ENCODE measurements at places on chromosomes 16 and 17.
A peak's percentile ranks its signal among the peaks of the same experiment; 100 is the strongest.

DNA sequence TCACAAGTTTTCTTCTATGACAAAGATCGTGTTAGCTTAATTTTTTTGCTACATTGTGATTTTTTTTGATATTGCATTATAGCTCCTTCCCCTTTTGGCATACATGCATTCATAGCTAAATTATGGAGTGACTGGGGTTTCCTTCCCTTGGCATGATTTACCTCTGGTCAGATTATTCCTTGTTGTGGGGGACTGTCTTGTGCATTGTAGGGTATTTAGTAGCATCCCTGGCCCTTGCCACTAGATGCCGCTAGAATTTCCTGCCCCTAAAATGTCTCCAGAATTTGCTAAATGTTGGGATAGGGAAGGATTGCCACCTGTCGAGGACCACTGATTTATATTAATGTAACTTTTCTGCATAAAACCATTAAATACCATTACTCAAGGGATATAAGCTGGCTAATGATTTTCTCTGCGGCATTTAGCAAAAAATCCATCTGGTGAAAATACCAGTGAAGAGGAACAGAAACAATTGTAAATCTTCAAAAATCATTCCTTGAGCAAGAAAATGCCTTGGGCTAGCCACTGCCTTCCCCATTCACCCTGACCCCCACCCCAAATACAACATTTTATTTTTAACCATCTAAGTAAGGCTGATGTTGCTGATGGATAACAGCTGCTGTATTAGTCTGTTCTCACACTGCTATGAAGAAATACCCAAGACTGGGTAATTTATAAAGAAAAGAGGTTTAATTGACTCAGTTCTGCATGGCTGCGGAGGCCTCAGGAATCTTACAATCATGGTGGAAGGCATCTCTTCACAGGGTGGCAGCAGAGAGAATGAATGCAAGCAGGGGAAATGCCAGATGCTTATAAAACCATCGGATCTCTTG lies 195.2 kb downstream of the MAP2K6 start:
- peak; percentile 9 for DNase-seq

GRCh38 chr17:62715882-62716390 lies 88.5 kb downstream of the MRC2 start:
- DNase-seq, result no peak

DNA sequence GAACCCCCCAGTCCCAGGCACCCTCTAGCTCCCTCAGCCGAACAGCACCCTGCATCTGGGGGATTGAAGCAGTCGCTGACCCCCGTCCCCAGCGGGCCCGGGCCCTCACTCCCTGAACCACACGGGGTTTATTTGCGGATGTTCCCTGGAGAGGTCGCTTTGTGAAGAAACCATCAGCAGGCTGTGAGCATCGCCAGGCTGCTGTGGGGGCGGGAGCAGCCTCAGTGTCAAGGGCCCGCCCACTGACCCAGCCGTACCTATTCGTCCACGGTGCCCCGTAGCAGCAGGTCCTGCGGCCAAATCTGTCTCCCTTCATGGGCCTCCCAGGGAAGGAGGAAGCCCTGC lies 6.4 kb upstream of the RAB40C start:
- peak; percentile 19 for DNase-seq

GRCh38 chr17:43403846-43404245 lies 5.1 kb downstream of the ARL4D start:
- no peak for DNase-seq

DNA sequence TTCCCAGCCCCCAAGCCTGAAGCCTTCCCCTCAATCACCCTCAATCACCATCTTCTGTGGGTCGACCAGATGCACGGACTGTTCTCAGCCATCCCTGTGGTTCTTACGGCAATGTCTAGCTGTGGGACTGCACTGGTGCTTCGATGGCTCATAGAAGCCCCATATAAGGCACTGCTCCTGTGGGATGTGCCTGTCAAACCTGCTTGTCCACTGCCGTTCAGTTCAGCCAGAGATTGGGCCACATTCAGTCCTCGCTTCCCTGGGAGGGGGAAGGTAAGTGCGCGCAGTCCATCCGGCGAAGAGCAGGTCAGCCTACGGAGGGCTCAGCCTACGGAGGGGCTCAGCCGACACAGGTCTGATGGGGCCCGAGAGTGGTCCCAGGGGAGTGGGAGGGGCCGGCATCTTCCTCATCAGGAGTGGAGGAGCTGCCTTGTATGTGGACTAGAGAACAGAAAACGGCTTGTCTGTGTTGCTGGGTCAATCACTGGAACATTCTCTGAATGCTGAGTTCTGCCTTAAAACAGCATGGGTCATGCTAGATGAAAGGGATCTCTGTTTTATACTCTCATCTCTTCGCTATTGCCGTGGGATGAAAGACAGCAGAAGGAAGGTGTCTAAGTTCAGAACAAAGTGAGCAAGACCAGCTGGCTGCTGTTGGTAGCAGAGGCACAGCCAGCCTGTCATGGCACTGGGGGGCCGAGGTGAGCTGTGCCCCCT lies at the start of gene CARD14:
CARD14 (plus strand) TSS at position 247 of the 717 bp plus-strand sequence. CDS start 11,409 bp downstream, outside the sequence.
- no peak for DNase-seq

DNA sequence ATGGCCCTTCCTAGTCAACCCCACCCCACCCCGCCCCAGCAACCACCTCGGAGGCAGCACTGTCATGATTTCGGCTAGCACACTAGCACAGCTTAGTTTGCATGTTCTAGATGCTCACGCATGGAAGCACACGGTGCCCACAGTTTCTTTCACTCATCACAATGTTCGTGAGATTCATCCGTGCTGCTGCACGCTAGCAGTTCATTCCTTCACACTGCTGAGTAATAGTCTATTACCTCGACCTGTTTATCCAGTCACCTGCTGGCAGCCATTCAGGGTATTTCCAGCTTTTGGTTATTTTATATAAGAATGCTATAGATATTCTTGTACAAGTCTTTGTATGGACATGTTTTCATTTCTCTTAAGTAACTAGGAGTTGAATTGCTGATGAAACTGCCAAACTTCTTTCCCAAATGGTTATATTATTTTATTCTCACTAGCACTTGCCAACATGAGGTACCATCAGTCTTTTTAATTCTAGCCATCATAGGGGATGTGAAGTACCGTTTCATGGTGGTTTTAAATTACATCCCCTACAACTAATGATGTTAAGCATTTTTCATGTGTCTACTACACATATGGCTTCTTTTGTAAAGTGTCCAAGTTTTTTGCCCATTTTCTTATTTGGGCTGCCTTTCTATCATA lies 75.7 kb downstream of the CYTH1 start:
- no peak for DNase-seq
